ENCODE measurements at places on chromosomes 1 and 21.

DNA sequence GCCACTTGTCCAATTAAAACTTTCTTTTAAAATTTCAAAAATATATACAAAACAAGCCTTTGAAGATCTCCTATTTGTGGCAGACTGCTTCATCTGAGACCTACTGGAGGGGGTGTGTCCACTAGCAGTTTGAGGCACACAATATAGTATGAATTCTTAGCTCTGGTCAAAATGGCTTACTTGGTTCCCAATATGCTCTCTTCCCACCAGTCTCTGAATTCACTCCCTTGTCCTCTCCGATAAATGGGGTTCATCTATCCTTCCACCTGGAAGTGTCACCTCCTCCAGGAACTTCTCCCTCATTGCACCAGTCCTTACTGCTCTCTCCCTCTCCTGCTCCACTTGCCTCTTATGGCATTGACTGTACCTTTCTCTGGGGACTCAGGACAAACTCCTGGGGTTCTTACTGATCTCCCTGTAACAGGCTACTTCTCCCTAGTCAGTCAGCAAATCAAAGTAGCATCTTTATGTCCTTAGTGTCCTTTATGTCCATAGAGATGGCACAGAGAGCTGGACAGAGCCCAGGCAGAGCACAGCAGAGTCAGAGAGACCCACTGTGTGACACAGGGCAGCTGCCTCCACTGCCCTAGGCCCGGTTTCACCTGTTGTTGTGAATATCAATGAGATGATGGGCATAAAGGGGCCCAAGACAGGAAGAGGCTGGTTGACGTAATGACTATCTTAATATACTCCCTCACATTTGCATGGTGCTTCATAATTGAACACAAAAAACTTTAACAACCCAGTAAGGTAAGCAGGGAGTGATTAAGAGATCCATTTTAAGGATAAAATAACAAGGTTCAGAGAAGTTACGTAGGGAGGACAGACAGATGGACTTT, 3.6 kb downstream of the ASAP3 start:
- DNase-seq = no peak

DNA sequence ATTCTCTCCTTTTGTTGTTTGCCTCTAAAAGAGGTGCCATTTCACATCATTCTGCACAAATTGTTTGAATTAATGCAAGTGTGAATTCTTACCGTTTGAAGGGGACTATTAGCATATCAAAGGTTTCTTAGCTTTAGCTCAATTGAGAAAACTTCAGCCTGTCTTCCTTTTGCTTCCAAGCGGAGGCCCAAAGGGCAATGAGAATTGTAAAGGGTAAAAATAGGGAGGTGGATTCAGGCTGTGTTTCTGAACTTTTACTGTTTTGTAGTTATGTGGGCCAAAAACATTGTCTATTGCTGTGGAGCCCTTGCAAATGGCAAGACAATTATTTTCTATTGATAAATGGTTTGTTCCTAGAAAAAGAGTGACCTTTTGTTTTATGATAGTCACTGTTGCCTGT, 3.6 kb downstream of the ADGRL2 start:
- DNase-seq = no peak

- no peak for DNase-seq
Measured at GRCh38 chr1:209434631-209435217, 148.8 kb upstream of the CAMK1G start.

DNA sequence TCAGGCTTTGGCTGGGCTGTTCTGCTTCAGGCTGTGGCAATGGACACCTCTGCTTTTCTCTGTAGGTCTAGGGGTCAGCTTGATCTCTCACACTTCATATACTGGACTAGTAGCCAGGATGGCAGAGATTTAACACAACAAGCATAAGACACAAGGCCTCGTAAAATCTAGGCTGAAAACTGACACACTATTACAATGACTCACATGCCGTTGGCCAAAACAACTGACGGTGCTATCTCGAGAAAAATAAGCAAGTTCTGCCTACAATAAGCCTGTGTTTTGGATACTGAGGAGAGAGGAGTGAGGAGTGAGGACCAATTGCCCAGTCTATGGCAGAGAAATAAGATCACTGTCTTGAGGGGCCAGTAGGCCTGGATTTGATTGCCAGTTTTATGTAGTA, 840.7 kb upstream of the ADAMTS5 start:
- DNase-seq = no peak

- DNase-seq = no peak
Measured at GRCh38 chr1:189289346-189289745, 1188.3 kb downstream of the BRINP3 start.

All from DMS79 (cell line).